ENCODE measurements at places on chromosomes 1 and 21. TPM values are rescaled to one million over a fixed set of nuclear protein-coding genes. Genes with fewer than 3 reads are reported as not detected.

DNA sequence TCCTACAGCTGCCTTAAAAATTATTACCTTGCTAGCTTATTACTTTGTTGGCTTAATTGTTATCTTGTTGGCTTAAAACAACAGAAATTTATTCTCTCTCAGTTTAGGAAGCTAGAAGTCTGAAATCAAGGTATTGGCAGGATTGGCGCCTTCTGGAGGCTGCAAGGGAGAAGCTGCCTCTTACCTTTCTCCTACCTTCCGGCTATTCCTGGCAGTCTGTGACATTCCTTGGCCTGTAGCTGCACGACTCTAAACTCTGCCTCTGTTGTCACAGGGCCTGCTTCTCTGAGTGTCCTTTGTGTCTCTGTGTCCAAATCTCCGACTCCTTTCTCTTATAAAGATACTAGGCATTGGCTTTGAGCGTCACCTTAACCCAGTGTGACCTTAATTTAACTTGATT is 579.9 kb upstream of the B3GALT2 start:
- DNase-seq, result no peak

- DNase-seq, result peak; percentile 68
These were observed 148.9 kb upstream of the VANGL1 start for GRCh38 chr1:115492880-115493279.

GRCh38 chr1:1371746-1372711 is 3.0 kb downstream of the AURKAIP1 start:
- peak; percentile 38 for DNase-seq

GRCh38 chr1:156741481-156741983 is 644 bp upstream of the MRPL24 start:
- DNase-seq, result no peak

DNA sequence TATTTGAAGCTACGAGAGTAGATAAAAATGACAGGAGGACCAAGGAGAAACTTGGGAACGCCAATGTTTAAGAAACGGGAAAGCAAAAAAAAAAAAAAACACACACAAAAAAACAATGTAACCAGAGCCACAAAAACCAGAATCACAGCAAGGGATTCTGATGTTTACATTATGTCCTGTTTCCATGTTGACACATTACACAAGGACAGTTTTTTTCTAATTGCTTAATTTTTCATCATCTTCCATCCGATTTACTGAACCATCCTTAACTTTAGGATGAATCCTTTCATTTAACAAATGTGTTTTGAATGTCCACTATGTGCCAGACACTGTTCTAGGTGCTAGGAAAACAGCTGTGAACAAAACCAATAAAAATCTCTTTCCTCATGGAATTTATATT is 1.4 kb upstream of the BCL10 start:
- DNase-seq, result no peak

- DNase-seq, result peak; percentile 35
These were observed 92.0 kb downstream of the MAST2 start for GRCh38 chr1:45895406-45895805.

GRCh38 chr21:37748351-37748750 is 167.9 kb downstream of the KCNJ6 start:
- DNase-seq, result peak; percentile 16

DNA sequence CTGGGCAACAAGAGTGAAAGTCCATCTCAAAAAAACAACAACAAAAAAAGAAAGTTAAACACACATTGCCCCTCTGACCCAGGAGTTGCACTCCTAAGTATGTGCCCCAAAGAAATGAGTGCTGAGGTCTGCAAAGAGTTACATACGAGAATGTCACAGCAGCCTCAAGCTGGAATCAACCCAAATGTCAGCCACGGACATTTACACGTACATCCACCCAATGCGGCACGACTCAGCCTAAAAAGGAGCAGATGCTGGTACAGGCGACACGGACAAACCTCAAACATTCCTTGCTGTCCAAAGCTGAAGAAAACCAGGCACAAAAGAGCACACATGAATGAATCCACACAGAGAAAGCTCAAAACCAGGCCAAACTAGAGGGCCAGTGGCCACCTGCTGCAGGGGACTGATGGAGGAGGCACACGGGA is 46.8 kb upstream of the ECE1 start:
- no peak for DNase-seq

DNA sequence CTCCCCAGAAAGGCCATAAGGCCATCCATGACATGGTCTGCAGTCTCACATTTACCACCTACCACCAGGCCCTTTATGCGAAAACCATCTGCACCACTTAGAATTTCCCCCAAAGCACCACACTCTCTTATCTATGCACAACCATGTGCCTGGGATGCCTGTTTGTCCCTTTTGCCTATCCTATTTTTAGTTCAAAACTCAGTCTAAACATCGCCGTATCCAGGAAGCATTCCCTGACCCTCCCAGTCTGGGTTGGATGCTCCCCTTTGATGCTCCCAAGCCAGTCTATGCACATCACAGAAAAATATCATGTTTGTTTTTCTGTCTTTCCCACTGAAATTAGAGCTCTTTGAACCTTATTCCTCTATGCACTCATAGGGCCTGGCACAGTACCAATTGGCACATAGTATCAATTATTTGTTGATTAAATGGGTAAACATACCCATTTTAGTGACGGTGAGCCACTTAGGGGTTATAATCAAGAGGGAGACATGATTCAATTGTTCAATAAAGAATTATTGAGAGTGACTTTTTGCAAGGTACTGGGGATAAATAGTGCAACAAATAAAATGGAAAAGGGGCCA is 6.7 kb downstream of the MPL start:
- DNase-seq, result no peak

GRCh38 chr1:163055531-163055930 is 13.6 kb upstream of the RGS4 start:
- no peak for DNase-seq

GRCh38 chr1:2605509-2606395 is 19.2 kb downstream of the PRXL2B start:
- DNase-seq, result no peak

FRRS1 gene
- 14.7 TPM for total RNA-seq

NHLH1 gene
- not detected for total RNA-seq

NCAM2 gene
- 3.1 TPM for total RNA-seq

PLA2G2F gene
- not detected for total RNA-seq

KCTD3 gene
- 15.6 TPM for total RNA-seq

RUNX3 gene
- 0.17 TPM for total RNA-seq

TMEM200B gene
- 3.5 TPM for total RNA-seq

OR2W3 gene
- total RNA-seq, result not detected
